ENCODE measurements at places on chromosomes 6 and 20.
A peak's percentile ranks its signal among the peaks of the same experiment; 100 is the strongest.

GRCh38 chr20:46810448-46811223, 84.0 kb upstream of the EYA2 start:
- no peak for DNase-seq

DNA sequence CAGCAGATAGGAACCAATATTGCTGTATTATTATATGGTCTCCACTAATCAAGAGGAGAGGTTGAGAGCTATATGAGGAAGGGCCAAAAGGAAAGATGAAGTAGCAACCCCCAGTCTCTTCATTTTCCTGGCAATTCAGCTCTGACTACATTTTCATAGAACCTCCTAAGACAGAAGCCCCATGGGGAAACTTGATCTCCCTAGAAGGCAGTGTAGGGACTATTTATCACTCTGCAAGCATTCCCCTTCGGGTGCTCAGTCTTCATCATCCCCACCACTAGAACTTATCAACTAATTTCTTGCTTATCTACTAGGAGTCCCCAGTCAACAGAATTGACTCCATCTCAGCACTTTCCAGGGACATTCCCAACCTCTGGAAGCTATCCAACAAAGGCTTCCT, 25.5 kb upstream of the ITCH start:
- no peak for DNase-seq

GRCh38 chr6:112879920-112880413, 532.8 kb downstream of the RFPL4B start:
- peak; percentile 48 for DNase-seq

GRCh38 chr6:144189351-144189750, 39.0 kb downstream of the STX11 start:
- DNase-seq: no peak

DNA sequence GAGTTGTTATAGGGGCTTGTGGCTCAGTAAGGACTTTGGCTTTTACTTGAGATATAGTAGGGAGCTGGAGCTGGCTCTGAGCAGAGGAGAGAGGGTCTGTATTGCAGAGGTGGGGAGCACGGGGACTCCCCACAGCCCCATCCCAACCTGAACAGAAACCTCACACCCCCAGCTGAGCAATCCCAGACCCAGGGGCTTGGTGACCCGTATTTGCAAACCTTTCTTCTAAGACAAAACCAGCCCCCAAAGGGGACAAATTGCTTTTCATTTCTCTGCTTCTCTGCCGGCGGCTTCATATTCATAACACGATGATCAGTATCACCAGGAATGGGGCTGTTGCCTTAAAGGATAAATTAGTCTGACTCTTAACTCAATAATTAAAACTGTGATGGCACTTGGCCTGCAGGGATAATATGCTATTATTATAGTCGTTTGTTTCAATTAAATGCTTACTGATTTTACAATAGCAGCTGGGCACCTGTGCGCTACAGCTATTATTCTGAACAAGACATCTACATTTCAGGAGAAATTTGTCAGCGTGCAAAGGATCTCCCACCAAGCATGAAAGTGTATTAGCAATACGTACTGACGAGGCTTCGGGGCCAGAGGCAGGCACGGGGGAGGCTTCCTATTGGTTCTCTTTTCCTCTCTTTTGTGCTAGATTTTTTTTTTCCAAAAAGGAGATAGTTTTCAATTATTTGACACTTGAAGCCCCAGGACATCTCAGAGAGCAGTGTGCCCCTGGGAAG, 118.1 kb downstream of the TOX2 start:
- DNase-seq: no peak

GRCh38 chr20:47181056-47181862, 175.2 kb downstream of the ZMYND8 start:
- peak; percentile 82 for DNase-seq

Data from fibroblast of skin of right quadriceps (primary cell).